ENCODE measurements at places on chromosomes 16 and 17.

DNA sequence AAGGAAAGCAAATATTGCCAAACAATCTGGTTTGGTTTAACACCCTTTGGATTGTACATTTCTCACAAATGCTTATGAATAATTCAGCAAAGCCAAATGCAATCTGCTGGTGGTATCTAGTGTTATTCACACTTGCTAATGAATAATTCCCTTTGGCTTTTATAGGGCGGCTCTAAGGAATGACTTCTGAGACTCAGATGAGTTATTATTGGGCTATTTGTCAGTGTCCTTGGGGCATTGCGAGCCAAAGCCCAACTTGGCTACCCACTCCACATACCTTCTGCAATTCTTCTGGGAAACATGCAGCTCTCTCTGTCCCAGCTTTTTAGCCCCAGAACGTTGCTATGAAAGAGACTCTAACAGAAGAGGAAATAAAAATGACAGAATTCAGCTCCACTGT, 41.1 kb downstream of the FTO start:
- no peak for DNase-seq

DNA sequence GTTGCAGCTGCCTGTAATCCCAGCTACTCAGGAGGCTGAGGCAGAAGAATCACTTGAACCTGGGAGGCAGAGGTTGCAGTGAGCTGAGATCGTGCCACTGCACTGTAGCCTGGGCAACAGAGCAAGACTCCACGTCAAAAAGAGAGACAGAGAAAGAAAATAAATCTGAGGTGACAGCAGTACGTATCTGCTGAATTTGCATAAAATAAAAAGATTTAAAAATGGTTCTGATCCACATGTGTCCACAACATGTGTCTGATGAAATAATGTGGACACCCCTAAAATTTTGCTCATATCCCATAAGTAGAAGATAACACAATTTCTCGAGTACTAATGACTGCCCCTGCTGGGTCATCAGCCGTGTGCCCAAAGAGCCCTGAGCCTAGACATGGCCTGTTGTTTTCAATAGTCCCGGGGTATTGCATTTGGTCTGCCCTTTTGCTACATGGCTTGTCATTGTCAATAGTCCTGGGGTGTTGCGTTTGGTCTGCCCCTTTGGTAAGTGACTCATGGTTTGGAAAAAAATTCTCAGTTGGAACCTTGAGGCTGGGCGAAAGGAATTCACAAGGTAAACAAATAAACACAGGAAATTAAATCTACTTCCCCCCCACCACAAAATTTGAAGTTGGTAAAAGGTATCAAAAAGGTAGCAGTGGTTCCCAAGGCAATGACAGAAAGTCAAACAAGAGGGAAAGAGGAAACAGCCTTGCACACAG, 434.6 kb upstream of the MAF start:
- no peak for DNase-seq

DNA sequence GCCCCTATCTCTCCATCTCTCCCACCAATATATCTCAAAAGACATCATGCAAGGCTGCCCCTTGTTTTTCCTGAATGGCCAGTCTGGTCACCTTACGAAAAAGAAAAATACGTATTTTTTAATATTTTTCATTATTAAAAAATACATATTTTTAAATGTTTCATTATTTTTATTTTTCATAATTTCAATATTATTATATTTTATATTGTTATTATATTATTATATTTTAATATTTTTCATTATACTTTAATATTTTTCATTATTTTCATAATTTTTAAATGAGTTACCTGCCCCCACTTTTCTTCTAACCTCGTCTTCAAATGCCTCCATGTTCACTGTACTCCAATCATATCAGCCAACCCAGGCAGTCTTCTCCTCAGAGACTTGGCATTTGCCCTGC, 116.0 kb upstream of the ERCC4 start:
- no peak for DNase-seq

DNA sequence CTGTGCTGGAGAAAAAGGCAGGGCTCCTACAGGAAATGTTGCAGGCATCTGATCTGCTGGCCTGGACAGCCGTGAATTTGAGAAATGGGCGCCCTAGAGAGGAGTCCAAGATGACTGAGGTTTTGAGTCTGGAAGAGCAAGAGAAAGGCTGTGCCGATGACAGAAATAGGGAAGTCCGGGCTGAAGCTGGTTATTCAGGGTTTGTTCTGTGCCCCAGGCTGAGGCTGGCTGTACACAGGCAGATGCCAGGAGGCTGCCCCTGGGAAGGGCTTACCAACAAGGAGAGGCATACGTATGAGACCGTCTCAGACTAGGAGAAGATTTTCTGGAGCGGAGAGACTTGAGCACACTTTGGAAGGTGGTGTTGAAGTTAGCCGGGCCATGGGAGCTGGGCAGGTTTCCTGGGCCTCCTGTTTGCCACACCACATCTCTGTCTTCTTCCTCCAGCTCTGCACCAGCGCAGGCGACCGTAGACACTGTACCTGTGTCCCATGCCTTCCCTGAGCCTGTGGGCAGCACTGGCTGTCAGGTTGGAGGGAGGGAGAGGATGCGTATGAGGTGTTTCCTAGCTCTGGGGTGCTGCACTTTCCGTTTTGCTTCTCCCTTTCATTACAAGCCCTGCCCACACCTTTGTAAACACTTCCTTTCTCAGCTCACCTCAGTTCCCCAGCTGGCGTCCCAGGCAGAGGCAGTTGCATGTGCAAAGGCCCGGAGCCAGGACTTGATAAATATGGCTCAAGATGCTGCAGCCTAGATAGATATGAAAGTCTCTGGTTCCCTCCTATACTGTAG, 80.8 kb downstream of the SPECC1 start:
- DNase-seq, result no peak

DNA sequence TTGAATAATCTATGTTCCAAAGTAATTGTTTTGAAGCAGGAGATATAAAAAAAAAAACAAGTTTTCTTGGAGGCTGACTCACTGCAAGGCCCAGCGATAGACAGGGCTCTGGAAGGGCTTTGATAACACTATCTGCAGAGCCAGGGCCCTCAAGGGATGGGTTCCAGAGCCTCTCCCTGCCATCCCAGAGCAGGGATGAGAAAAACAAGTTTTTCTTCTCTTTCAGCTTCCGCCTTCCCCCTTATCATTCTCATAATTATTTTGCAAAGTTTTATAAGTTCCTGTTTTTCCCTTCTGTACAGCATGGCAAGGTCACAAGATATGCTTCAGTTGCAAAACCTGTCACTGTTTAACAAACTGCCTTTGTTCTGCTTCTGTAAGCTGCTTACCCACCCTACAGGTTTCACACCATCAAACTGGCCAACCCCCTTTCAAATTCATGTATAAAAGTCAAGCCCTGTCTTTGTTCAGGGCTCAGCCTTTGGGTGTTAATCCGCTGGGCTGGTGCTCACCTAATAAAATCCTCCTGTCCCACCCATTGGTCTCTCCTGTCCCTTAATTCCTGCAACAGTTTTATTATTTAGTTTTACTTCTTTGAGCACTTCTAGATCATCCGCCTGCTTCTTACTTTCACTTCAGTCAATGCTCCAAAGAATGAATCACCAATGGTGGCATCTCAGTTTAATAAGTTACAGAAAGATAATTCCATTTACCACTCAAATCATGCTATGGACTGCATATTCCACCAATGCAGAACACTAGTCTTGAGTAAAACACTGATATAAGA, 5.6 kb upstream of the THUMPD1 start:
- no peak for DNase-seq

GRCh38 chr16:54355251-54355650, 68.7 kb upstream of the IRX3 start:
- no peak for DNase-seq

GRCh38 chr16:83279251-83279650, 528.5 kb upstream of the HSBP1 start:
- no peak for DNase-seq

DNA sequence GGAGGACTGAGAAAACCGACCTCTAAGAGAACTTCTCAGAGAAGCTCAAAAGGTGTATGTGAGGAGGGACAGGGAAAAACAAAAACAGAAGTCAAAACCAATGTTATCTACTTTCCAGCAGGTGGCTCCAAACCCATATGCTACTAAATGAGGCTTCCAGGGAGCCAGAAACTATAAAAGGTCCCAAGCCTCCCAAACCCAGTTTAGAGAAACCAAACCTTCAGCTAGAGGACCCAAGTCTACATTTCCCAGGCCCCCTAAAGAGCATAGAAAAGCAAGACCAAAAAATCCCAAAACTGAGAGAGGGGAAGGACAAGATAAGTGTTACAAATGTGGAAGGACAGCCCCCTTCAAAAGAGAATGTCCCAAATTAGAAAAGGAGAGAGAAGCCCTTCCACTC, 3.7 kb downstream of the HPR start:
- no peak for DNase-seq

- no peak for DNase-seq
Observed at GRCh38 chr17:45848868-45849535, 4.3 kb downstream of the SPPL2C start.

DNA sequence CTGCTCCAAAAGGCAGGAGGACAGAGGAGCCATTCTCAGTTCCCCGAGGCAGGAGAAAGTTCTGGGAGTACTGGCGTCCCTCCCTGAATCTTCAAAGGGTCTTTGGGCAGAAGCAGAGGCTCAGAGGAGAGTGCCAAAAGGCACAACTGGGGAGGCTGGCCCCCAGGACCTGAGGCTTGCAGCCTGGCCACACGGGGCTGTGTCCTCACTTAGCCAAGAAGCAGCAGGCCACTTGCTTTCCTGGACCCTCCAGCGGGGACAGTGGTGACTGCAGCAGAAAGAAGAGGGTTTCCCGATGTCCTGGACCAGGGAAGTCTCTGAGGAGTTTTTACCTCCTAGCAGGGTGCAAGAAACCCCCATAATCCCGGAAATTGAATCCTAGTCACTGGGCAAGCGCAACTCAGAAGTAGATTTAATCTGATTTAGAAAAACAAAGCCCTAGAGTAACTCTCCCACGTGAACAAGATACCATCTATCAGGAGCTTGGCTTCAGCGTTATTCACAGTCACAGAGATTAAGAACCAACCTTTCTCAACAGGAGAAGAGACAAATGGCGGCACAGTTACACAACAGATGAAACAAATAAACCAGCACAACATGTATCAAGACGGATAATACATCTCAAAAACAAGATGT, 25.5 kb upstream of the BCO1 start:
- DNase-seq, result no peak

DNA sequence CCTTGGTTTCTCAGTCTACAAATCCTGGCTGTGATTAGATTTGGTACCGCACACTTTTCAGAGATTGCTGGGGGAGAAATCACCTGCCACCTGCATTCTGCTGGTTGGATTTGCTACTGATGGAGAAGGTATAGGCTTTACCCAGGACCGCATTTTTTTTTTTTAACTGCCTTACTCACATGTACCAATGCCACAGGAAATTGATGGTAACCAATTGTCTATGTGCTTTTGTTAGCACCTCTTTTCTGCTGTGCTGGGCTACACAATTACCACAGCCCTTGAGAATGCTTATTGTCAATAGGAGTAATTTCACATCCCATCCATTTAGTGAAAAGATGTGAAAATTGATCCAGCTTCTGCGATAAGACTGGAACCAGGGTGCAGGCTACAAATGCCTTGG, 74.4 kb upstream of the TANC2 start:
- no peak for DNase-seq

DNA sequence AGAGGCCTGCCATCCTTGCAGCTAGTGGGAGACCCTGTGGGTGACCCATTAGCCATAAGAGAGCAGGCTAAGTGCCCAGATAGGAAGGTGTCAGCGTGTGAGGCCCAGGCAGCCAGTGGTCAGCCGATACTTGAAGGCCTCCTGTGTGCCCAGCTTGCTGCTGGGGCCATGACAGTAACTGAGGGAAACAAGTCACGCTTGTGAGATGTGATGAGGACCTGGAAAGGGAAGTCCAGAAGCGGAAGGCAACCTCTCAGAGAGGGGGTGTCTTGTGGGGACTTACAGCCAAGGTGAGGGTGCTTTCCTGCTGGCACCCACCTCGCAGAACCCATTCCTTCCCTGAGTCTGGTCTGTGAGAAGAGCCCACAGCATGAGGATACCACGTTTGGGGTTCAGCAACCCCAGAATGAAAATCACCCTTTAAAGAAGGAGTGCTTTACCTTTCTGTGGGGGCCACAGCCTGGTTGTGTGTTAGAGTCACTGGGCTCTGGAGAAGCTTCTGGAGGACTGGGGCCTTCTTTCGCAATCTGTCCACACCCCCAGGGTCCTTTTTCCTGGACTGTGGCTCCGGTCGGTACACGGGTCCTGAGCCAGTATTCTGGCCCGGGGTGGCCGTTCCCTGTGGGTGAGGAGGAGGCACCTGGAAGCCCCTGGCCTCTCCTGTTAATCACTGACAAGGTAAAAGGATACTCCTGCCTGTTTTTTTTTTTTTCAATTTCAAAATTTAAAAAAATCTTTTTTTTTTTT, 53.9 kb downstream of the PLCG2 start:
- no peak for DNase-seq

DNA sequence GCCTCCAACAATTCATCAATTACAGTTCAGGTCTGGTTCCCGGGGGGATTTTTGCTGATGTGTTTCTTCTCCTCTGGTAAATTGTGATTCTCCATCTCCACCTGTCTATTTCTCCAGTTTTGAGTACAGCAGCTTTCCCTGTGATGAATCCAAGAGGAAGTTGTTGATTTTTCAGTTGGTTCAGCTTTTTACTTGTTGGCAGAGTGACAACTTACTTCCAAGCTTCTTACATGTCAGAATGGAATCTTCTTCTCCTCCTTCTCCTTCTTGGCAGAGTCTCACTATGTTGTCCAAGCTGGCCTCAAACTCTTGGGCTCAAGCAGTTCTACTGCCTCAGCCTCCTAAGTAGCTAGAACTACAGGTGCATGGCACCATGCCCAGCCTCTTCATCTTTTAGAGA, 33.4 kb upstream of the TMEM92 start:
- DNase-seq, result no peak

DNA sequence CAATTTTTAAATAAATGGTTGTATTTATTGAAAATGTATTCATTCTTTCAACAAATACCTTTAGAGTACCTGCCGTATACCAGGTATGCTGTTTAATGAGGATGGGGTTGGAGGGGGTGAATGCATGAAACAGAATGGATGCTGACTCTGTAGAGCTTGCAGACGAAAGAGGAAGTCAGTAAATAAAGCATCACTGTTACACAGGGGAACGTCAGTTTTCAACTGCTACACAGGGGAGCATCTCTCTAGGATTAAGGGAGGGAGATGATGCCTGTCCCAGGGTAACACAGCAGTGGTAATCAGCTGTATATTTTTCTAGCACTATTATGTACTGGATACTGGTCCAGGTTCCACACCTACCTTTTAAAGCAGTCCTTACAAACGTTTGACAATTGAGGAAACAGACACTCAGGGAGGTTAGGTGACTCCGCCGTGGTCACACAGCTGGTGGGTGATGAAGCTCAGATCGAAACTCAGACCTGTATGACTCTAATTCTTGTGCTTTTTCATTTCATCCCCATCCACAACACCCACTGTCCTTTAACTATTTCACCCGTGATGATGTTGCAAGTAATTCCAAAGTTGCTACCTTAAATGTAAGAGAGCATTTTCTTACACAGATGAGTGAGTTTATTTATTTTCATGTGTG, 452.1 kb upstream of the HSBP1 start:
- no peak for DNase-seq

DNA sequence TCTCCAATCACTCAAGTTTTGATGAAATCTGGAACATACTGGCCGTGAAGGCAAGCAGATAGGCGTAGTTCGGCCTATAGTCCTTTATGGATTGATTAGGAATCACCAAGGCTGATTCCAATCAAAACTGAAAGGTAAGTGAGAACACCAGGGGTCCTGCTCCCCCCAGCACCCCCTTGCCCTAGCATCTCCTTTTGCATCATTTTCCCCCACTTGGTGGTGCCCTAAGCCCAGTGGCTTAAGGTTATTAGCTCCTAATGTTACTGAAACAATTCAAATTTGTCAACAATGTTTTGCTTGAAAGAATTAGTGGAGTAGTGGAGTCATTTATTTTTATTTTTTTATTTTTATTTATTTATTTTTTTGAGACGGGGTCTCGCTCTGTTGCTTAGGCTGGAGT, 4.9 kb downstream of the SLFN14 start:
- no peak for DNase-seq
